ENCODE measurements at places on chromosomes 3 and 15. TPM values are rescaled to one million over a fixed set of nuclear protein-coding genes. Genes with fewer than 3 reads are reported as not detected.

DNA sequence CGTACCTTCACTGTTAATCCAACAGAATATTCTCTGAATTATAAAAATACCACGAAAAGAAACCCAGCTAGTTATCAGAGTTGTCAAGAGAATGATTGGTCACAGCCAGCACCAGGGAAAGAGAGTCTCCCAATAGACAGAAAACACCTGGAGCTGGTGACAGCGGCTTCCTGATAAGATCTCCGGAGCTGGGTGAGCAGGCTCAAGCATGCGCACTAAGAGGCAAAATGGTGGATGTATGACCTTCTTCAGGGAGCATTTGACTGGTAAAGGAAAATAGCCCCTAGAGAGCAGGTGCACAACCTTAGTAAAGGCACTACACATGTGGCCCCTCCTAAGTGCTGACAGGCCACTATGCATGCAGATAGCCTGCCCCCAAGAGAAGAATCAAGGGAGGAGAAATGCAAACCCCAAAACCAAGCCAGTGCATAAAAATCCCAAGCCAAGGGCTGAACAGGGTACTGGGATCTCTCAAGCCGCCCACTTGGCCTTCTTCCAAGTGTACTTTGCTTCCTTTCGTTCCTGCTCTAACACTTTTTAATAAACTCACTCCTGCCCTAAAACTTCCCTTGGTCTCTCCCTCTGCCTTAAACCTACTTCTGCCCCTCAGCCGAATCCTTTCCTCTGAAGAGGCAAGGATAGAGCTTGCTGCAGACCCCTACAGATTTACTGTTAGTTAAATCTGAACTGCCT is 93.2 kb downstream of the UACA start:
- DNase-seq, result no peak

GRCh38 chr3:5607581-5607980 is 420.1 kb downstream of the EDEM1 start:
- DNase-seq, result no peak

DNA sequence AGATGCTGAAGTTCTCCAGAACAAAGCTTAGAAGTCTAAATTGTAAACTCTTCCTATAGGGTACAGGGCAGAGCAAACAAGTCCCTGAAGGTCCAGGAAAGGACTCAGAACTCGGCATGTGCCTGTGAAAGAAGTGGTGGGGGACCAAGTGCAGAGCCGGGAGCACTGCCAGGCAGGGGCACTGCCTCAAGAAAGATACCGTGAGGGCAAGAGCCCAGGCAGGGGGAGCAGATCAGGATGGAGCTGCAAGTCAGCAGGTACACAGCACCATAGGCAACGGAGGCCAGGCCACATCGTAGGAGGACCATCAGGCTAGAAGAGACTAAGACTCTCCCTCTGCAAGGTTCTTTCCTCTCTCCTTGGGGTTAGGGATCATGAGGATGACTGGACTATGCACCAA is 191.6 kb downstream of the OSBPL10 start:
- DNase-seq, result no peak

GRCh38 chr3:51698209-51698608 is 8.7 kb upstream of the GRM2 start:
- no peak for DNase-seq

- DNase-seq, result peak; percentile 26
Observed at GRCh38 chr3:23002151-23002550, 201.0 kb upstream of the UBE2E2 start.

DNA sequence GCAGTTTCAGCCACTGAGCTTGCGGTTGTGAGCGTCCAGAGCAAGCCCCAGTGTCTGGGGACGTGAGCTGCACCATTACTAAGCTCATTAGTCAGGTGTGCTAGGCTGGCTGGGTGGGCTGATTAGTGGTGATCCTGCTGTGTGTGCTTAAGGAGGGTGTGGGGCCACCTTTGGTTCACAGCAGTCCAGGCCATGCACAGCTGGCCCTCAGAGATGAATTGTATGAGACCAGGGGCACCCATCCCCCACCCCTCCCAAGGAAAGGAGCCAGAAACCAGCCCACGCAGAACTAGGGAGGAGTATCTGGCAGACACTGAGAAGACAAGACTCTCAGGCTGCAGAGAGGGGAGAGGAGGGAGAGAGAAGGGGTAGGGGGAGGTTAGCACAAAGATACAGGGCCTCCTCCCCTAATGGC is 3.8 kb downstream of the TYRO3 start:
- DNase-seq, result no peak

GRCh38 chr3:184320104-184320445 is 5.7 kb downstream of the EIF4G1 start:
- DNase-seq, result peak; percentile 95

- peak; percentile 71 for DNase-seq
Observed at GRCh38 chr3:152071924-152072323, 196.8 kb upstream of the MBNL1 start.

- no peak for DNase-seq
Observed at GRCh38 chr3:122391681-122392446, 7.9 kb downstream of the FAM162A start.

- DNase-seq, result no peak
Observed at GRCh38 chr15:77083381-77084160, 12.7 kb upstream of the TSPAN3 start.

DNA sequence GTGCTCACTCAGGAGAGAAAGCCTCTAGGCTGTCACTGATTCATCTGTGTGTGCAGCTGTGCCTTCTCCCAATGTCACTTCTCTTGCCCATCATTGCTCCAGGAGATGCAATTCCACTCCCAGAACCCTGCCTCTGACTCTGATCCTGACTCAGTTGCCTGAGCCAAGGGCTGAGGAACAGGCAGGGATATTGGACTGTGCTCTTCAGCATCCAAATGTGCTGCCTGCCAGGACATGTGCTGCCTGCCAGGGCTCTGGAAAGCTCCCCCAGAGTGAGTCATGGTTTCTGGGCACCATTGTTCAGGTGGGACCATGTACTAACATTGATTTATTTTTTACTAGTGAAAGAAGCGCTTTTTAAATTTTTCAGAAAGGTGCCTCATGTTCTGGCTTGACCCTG is 71.0 kb downstream of the TRIM42 start:
- DNase-seq, result no peak

- DNase-seq, result no peak
Observed at GRCh38 chr3:16877505-16877904, 7.2 kb upstream of the PLCL2 start.

DNA sequence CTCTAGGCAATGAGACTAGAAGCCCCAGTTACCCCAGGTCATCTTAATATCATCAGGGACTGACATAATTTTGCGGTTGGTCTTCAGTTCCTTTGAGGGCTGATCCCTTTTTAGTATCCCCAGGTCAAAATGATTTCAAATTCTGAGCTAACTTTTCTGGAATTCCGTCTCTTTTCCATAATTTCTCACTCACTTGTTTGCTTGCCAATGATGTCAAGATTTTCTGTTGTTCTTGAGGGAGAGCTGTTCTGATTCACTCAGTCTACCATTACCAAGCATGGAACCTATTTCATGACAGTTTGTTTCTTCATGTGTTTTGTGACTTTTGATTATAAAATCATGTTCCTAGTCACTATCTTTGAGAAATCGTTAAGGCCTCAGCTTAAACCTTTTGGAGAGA is 190.5 kb upstream of the LYSMD4 start:
- DNase-seq, result no peak

DNA sequence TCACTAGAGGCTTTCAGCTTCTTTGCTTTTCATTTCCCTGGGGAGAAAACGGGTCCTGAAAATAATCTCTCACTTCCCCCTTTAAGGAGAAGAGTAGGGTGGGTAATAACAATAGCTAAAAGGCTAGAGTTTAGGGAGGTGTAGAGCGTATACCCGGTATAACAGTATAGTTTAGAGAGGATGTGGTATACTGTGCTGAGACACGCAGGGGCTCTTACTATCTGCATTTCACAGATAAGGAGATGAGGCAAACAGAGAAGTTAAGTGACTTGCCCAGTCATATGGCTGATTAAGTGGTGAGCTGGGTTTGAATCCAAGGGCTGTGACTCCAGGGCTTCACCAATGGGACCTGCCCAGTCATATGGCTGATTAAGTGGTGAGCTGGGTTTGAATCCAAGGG is 15.0 kb upstream of the KCNMB3 start:
- DNase-seq, result no peak

DNA sequence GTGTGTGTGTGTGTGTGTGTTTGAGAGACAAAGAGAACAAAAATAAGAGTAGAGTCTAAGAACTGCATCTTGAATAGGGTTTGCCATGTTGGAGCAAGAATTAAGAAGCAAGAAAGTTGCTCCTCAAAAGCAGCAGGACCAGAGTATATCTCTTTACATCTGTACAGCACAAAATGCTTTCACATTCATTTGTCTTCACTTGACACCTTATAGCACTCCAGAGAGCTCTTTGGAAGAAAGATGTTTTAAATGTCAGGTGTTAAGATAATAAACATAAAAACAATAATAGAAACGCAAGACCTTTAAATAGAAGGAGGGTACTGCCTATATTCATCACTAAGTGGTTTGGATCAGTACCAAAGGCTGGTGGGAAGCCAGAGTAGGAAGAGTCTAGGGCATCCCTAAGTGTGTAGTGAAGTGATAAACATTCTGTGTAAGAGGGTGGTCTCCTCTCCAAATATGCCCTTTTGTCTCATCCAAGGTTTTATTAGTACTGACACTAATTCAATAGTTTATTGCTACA is 19.1 kb upstream of the LSAMP start:
- no peak for DNase-seq

GRCh38 chr15:32824777-32825176 is 107.0 kb downstream of the GREM1 start:
- peak; percentile 92 for DNase-seq

DNA sequence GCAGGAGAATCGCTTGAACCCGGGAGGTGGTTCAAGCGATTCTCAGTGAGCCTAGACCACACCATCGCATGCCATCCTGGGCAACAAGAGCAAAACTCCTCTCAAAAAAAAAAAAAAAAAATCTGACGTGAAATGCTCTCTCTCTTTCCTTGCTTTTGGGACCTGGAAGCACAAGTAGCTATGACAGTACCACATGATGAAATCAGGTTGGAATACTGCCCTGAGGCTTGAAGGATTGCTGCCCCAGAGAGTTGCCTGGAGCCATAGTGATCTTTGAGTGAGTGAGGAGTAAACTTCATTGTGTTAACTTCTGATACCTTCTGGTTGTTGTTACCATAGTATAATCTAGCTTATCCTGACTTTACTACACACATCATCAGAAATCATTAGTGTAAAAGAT is 23.3 kb downstream of the AKAP13 start:
- DNase-seq, result no peak

DNA sequence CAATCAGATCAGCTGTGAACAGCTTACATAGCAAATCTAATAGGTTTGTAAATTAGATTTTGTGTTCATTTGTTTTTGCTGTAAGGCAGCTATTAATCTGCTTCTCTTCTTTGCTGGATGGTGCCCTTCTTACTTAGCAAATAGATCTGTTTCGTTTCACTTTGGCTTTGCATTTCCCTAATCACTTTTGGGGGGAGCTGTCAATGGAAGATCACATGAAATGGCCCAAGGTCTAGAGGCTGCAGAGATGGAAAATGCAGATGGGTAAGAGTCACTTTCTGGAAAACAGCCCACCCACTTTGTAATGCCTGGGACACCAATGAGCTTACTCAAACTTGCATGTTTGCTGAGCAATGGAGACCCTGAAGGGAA is 36.4 kb downstream of the ST8SIA2 start:
- peak; percentile 5 for DNase-seq

- DNase-seq, result no peak
Observed at GRCh38 chr15:38154837-38155236, 97.8 kb upstream of the SPRED1 start.

DNA sequence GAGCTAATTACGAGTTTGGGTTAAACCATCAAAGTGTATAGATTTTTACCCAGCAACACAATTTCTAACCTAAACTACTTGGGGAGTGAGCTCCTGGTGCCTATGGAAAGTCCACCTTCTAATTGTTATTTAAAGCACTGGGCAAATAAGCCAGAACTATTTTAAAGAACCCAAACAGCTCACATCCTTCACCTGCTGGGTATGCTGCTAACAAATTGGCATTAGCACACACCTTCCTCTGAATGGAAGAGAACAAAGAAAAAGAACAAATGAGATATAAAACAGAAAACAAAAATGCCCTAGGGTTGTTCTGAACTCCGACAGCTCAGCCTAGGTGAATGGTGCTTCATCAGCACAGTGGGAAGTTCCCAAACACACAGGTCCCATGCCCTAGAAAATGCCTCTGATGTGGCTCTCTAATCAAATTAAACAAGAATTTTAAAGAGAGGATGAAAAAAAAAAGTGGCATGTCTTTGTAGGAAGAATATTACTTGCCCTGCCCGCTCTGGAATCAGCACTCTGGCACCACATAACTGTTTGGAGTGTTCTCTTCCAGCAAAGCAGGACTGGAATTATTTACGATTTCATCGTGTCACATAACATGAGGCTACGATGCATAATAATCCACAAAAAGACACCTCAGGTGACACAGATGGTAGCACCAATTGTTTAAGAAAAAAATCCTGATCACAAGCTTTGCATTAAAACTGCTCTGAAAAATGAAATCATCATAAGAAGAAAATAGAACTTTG is 334.4 kb downstream of the GBE1 start:
- no peak for DNase-seq

SNX1 gene
- 31.5 TPM for total RNA-seq

UBXN7 gene
- 16.4 TPM for total RNA-seq

SAMMSON gene
- not detected for total RNA-seq

GOLGA8H gene
- 0.77 TPM for total RNA-seq

BOC gene
- total RNA-seq, result 2.4 TPM

TEX55 gene
- not detected for total RNA-seq

ACKR4 gene
- not detected for total RNA-seq

All from LHCN-M2 (cell line).